Uterus (tissue), 4 donors: ENCODE measurements at places on chromosomes 4 and X. TPM values are rescaled to one million over a fixed set of nuclear protein-coding genes. Genes with fewer than 3 reads are reported as not detected.

CLDN34 gene
- not detected for total RNA-seq

NLGN3 gene
- not detected for total RNA-seq

DNA sequence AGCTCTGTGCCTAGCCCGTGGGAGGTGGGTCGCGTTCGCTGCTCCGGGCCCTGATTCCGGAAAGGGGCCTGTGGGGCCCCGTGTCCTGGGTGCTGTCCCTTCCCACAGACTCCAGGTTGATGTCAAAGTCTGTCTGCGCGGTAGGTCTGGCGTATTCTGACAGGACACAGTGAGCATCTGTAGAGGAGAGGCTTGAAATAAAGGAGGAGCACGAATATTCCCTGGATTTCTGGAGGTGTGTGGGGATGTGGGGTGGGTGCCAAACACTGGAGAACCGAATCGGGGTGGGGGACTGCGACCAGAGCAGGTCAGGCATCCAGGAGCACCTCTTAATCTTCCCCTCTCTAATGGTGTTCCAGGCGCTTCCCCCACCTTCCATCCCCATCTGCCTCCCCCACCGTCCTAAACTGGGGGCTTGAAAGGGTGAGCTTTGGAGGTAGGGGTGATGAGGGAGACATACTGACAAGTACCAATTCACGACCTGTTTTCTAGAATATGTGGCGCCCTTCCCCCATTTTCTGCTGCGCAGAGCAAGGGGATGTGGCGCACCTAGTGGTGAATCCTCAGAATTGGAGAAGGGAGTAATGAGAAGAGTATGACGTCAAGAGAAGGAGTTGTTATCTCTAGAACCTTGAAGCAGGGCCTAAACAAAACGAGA, 877 bp downstream of the GPRASP1 start:
- H3K27ac ChIP-seq: peak overlapping the region; percentile 79
- no peaks in the 10 kb centered on the region for H3K36me3 ChIP-seq
- H3K27me3 ChIP-seq: no peaks in the 10 kb centered on the region
- peak; percentile 63 for DNase-seq

DNA sequence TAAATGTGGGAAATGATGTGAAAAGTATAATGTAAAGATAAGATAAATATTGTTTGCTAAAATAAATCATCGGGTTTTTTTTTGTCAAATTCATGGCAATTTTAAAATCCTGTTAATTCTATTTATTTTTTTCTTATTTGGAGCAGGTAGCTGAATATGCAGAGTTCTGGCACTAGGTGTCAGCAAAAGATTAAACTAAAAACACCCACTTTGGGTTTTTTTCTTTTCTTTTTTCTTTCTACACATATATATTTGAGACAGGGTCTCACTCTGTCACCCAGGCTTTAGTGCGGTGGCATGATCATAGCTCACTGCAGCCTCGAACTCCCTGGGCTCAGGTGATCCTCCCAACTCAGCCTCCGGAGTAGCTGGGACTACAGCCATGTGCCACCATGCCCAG, 6.9 kb upstream of the RAP2C start:
- no peaks in the 10 kb centered on the region for H3K4me1 ChIP-seq
- DNase-seq: no peak
- H3K4me3 ChIP-seq: no peak overlapping the region
- H3K36me3 ChIP-seq: no peaks in the 10 kb centered on the region

- H3K27ac ChIP-seq: peak overlapping the region; percentile 65
- H3K4me3 ChIP-seq: no peak overlapping the region
- no peaks in the 10 kb centered on the region for H3K36me3 ChIP-seq
- H3K27me3 ChIP-seq: no peaks in the 10 kb centered on the region
- no peak for DNase-seq
Observed at GRCh38 chr4:38889143-38889542, 21.5 kb downstream of the FAM114A1 start.

- no peaks in the 10 kb centered on the region for H3K27me3 ChIP-seq
- H3K36me3 ChIP-seq: no peaks in the 10 kb centered on the region
- no peak overlapping the region for H3K27ac ChIP-seq
- H3K4me3 ChIP-seq: no peak overlapping the region
- no peak for DNase-seq
Observed at GRCh38 chr4:113236916-113237315, 187.5 kb downstream of the ANK2 start.

DNA sequence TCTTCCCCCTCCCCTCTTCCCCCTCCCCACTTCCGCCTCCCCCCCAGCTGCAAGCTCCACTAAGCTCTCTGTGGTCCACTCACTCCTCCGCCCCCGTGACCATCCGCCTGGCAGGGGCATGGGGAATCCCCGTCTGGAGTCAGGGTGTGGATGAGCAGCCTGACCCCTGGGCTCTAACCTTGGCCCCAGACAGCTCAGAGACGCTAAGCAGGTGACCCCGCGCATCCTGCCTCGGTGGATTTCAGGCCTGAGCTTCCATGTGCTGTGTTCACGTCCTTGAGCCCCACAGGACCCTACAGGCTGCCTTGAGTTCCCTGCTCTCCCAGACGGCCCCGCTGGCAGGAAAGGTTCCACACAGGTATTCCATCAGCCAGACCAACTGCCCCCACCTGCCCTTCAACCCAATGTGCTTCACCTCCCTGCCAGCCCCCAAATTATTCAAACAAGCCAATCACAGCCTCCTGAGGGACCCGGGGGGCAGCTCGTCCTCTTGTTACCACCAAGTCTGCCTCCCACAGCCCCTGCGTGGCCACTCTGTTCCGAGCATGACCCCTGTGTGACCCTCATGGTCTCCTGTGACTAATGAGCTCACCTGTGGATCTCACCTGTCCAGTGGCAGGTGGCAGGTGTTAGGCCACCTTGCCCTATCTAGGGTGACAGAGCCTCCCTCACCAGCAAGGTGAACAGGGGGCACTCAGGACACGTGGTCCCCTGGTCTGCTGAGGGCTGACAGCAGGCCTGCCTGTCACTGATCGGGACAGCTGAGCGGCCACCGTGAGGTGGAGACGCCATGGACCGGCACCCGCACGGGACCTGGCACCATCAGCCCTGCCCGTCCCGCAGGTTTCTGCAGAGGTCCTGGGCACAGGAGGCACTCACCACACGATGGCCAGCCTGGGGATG, 73.2 kb upstream of the MXD4 start:
- H3K27me3 ChIP-seq: no peaks in the 10 kb centered on the region
- no peak overlapping the region for H3K4me3 ChIP-seq
- no peak for DNase-seq

- DNase-seq: no peak
- H3K36me3 ChIP-seq: no peaks in the 10 kb centered on the region
Observed at GRCh38 chrX:78957768-78958130, 12.6 kb downstream of the P2RY10 start.

DNA sequence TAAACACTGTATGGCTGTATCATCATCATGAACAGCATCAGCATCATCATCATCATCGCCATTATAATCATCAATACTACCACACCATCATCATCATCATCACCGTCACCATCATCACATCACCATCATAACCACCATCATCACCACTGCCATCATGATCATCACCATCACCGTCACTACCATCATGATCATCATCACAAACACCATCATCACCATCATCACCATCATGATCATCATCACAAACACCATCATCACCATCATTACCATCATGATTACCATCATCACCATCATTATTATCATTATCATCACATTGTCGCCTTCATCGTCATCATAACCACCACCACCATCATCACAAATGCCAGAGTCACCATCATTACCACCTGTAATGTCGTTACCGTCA, 1196.9 kb downstream of the NLGN4X start:
- no peak for DNase-seq
- no peak overlapping the region for H3K4me3 ChIP-seq
- no peaks in the 10 kb centered on the region for H3K4me1 ChIP-seq
- no peak overlapping the region for H3K27ac ChIP-seq

DNA sequence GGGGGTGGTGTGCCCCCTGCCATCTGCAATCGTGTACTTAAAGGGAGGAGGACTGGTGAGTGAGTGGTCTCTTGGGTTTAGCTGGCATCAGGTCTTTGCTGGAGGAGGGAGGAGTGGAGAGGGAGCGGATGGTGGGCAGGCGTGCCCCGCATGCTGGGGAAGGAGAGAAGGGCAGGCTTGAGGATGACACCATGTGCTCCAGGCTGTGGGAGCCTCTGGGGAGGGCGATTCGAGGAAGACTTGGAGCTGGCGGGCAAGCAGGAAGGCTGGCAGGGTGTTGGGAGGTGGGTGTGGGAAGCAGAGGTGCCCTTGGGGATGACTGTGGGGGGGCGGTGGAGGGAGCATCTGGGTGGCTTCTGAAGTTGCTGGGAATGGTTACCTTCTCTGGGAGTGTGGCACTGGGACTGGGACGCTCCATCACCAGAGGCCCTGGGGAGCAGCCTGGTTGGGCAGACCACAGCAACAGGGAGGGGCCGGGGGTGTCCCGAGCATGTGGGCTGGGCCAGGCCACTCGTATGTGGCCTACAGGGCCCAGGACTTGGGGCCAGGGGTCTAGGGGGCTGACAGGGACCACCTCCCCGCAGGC, 30.8 kb upstream of the AFAP1 start:
- no peak overlapping the region for H3K4me3 ChIP-seq
- H3K27me3 ChIP-seq: no peaks in the 10 kb centered on the region
- no peaks in the 10 kb centered on the region for H3K36me3 ChIP-seq
- DNase-seq: no peak
- peaks cover 4% of the 10 kb centered on the region for H3K4me1 ChIP-seq

- no peak for DNase-seq
- H3K36me3 ChIP-seq: no peaks in the 10 kb centered on the region
- H3K27ac ChIP-seq: peak overlapping the region; percentile 78
- H3K4me3 ChIP-seq: no peak overlapping the region
- H3K4me1 ChIP-seq: peaks cover 7% of the 10 kb centered on the region
Observed at GRCh38 chrX:65707151-65707550, 39.7 kb downstream of the MSN start.
